ENCODE measurements at places on chromosomes 2 and 18. TPM values are rescaled to one million over a fixed set of nuclear protein-coding genes. Genes with fewer than 3 reads are reported as not detected.

The RFTN2 gene
- 0.40 TPM for total RNA-seq

The IL36A gene
- not detected for total RNA-seq

The SOWAHC gene
- 7.3 TPM for total RNA-seq

The STK11IP gene
- 11.6 TPM for total RNA-seq

The TEX44 gene
- total RNA-seq = not detected

The CCDC68 gene
- total RNA-seq = 1.1 TPM

The SMYD5 gene
- total RNA-seq = 28.5 TPM

The CABLES1 gene
- total RNA-seq = 7.1 TPM

The ST6GAL2 gene
- total RNA-seq = not detected

The ITGA4 gene
- 19.2 TPM for total RNA-seq

The CHAC2 gene
- total RNA-seq = 20.1 TPM

The LHCGR gene
- not detected for total RNA-seq

- no peak for DNase-seq
These were observed 98.1 kb downstream of the PARD3B start for GRCh38 chr2:204643326-204643725.

DNA sequence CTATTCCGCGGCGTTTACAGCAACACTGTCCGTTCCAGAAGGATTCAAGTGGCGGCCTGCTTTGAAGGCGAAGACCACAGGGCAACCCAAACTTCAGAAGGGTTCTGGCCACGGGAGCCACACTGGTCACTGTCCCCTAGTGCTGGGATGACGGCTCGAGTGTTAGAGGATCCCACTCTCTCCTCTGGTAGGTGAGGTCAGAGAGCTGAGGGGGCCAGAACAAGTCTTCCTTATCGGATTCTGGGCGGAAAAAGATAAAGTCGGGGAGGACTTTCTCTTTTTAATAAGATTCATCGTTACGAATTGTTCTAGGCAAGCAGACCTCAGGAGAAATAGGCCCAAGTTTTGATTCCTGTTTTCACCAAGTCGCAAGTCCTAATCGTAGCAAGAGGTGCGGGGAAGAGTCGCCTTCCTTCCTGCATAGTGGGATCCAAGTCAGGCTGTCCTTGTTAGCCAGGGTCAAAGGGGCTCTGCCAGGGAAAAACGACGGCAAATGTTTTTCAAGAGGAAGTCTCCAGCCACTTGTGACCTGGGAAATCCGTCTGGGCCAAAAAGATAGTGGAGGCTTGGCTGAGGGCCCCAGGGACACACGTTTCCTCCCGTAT, 864 bp upstream of the MYL12A start:
- no peak for DNase-seq

DNA sequence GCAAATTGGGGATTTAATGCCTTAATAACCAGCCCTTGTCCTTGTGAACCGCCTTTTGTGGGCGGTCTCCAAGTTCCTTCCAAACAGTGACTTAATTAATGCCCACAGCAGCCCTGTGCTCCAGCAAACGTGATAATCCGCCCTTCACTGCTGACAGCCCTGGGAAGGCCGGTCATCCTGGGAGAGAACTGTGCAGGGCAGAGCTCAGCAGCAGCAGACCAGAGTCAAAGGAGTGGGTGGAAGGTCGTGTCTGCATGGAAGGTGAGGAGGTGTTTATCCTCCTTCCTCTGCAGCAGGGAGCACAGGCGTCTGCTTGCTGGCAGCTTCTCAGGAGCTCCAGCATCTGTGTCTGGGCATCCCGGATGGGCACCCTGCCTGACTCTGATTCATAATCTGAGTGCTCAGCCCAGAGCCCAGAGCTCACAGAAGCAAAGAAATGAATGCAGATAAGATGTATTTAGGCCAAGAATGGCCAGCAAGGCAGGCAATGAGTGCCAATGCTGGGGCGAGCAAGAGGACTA, 270.0 kb upstream of the PXDN start:
- DNase-seq = no peak

- no peak for DNase-seq
These were observed 417.9 kb upstream of the GCFC2 start for GRCh38 chr2:76128622-76129021.

- no peak for DNase-seq
These were observed 27.6 kb upstream of the ASPRV1 start for GRCh38 chr2:69989009-69989408.

- DNase-seq = no peak
These were observed 87.9 kb upstream of the ATG16L1 start for GRCh38 chr2:233163486-233164103.

DNA sequence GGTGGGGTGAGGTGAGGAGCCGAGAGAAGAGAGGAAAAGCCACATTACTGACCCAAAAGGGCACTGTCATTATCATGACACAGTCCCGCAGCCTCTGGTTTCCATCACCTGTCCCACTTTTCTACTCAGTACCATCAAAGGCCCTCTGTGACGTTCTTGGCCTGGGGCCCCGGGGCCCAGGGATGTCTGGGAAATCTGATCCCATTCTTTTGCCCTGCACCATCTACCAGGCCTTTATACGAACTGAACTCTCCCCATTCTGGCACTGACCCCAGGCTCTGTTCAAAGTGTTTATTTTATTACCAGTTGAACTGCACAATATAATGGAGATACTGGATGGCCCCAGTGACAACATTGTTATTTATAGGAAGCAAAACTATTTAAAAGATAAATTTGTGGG, 89.1 kb downstream of the COL6A3 start:
- no peak for DNase-seq

DNA sequence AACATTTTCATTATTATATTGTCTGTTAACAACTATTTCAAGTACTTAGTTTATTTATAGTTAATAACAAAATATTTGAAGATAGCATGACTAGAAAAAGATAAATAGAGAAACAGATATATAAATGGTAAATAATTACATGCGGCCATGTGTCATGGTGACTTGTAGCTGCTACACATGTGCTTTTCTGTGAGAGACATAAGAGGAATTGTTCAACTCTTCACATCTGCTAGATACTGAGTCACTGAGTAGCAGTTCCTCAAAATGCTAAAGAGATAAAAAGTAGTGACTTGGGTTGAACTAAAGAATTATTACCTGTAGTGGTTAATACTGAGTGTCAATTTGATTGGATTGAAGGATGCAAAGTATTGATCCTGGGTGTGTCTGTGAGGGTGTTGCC, 37.5 kb upstream of the SCN9A start:
- DNase-seq = peak; percentile 18

DNA sequence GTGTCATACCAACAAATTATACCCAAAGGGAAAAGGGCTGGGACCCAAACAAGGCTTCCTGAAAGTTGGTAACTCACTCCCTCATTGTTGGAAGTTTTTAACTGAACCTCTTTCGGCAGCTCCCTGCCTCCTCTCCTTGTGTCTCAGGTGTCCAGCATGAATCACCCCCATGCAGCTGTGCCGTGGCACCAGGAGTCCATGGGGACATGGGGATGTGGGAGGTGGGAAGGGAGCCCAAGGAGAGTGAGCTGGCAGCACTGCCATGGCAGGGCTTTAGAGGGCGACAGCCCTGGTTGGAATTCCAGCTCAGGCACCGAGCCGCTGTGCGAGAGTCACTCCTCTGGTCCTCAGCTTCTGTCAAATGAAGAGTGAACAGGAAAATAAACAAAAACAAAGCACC, 12.5 kb upstream of the GYPC start:
- peak; percentile 72 for DNase-seq

DNA sequence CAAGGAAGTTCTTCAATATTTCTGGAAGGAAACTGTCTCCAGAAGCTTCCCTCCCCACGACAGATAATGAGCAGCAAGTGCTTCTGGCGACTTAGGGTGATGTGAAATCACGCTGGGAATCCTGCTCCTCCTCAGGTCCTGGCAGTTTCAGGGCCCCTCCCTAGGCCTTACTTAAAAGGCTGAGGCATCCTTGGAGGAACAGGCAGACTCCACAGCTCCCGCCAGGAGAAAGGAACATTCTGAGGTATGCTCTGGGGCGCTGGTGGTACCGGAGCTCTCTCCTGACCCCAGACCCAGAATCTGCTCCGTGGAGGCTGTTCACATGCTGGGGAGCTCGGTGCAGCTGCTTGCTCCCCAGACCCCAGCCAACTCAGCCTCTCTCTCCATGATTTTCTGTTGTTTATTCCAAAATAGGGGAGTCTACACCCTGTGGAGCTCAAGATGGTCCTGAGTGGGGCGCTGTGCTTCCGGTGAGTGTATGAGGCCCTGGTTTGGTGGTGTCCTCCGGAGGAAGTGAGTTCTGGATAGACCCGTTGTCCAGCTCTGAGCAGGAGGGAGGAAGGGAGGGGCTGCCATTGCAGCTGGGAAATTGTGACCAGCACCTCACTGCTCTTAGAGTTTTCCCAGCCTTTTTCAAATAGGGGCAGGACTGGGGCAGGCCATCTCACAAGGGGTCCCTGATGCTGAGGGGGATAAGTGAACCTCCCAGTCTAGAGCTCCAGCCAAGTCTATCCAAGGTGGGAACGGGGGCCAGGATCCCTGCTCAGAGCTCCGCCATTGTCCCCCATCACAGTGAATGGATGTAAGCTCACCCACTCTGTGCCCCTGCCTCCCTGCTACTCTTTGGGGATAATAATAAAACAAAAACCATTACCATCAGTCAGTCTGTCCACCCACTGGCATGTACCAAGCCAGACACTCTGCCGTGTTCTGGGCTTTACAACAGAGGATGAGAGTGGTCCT, at the start of gene IL36RN:
TSS of gene IL36RN (plus strand) at position 201 of the 963 bp plus-strand sequence. CDS start at position 442, 241 bp downstream.
- no peak for DNase-seq

DNA sequence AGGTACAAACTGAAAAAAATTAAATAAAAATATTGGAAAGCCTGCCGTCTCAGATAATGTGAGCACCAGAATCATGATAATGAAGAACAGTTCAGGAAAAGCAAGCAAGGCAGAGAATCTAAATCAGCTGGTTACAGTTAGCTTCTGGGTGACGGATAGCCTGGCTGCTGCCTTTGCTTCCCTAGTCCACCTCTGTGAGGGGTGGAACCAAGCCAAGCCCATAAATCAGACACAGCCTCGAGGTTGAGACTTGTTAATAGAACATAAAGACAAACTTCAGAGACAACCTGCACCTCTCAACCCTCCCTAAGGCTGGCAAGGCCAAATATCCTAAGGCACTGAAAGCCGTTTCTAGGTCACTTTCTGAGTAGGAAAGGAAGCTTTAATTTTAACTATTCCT, 334.7 kb upstream of the SLC39A10 start:
- DNase-seq = no peak

GRCh38 chr2:32379352-32379751, 22.5 kb downstream of the BIRC6 start:
- DNase-seq = no peak

DNA sequence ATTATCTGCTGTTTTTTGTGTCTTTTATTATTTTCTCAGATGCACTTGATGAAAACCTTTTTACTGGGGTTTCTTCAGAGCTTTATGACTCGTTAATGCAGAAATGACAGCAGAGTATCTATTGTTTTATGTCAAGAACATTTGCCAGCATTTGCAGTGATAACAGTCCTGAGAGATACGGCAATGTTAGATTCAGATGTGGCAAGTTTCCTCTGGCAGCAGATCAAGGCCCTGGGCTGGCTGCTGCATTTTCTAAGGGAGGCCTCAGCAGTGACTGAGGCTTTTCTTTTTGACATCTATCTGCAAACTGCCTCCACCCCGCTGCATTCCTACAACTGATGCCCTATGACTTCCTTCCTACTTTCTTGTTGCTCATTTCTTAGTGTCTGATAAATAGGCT, 40.2 kb downstream of the EFEMP1 start:
- no peak for DNase-seq

GRCh38 chr18:48910972-48911545, 39.7 kb downstream of the SMAD7 start:
- DNase-seq = no peak

GRCh38 chr2:142946941-142947340, 69.5 kb downstream of the KYNU start:
- no peak for DNase-seq

DNA sequence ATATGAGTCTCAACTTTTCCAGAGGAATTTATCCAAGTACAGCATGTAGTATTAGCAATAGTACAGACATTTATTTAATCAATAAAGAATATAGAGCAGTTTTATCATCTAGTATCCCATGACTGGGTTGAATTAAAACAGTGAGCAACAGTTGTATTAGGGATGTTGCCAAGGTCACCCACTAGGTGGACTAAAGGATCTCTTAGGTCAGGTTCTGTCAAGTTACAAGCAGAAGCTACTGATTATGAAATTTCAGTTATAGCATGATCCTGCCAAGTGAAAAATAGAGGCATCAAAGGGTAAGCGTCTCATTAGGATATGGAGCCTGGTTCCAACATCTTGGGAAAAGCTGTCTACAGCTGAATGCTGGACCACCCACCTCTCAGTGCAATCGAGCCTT, 52.1 kb upstream of the LAPTM4A start:
- peak; percentile 50 for DNase-seq

DNA sequence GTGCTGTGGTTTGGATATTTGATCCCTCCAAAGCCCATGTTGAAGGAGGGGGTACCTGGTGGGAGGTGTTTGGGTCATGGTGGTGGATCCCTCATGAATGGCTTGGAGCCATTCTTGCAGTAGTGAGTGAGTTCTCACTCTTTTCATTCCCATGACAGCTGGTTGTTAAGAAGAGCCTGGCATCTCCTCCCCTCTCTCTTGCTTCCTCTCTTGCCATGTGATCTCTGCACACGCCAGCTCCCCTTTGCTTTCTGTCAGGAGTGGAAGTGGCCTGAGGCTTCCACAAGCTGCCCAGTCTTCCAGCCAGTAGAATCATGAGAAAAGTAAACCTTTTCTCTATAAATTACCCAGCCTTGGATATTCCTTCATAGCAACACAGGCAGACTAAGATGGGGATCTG, 8.6 kb downstream of the ADD2 start:
- DNase-seq = no peak

- no peak for DNase-seq
These were observed 714 bp downstream of the ASXL3 start for GRCh38 chr18:33578518-33579348.

DNA sequence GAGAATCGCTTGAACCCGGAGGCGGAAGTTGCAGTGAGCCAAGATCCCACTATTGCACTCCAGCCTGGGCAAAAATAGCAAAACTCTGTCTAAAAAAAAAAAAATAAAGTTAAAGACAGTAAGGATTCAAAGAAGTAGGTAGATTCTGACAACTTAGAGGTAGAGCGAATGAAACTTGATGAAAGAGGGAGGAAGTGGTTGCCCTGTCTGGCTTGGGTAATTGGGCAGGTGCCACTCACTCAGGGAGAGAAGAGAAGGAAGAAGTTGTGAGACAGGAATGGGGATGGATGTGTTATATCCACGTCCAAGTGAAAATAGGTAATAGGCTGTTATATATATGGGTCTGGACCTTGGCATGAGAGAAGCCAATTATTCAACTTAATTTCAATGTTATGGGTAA, 26.3 kb downstream of the NDC80 start:
- DNase-seq = no peak

- peak; percentile 71 for DNase-seq
These were observed 47.7 kb downstream of the PLCL1 start for GRCh38 chr2:197852108-197852507.

GRCh38 chr2:223027442-223027841, 24.5 kb upstream of the KCNE4 start:
- DNase-seq = peak; percentile 73

GRCh38 chr2:9539531-9539930, 16.1 kb downstream of the ADAM17 start:
- DNase-seq = peak; percentile 30

- DNase-seq = no peak
These were observed 65.2 kb downstream of the NEDD4L start for GRCh38 chr18:58109256-58109655.

- DNase-seq = no peak
These were observed 18.9 kb upstream of the WDR33 start for GRCh38 chr2:127829845-127830246.

GRCh38 chr2:126894082-126894481, 4.6 kb upstream of the TEX51 start:
- DNase-seq = no peak

GRCh38 chr2:179932786-179933185, 71.4 kb upstream of the ZNF385B start:
- DNase-seq = no peak

Data from LHCN-M2 (cell line).